ENCODE measurements at places on chromosomes 2 and 18. TPM values are rescaled to one million over a fixed set of nuclear protein-coding genes. Genes with fewer than 3 reads are reported as not detected.

- H3K36me3 ChIP-seq = no peaks in the 10 kb centered on the region
- DNase-seq = no peak
- peak overlapping the region; percentile 97 for H3K4me3 ChIP-seq
- no peak overlapping the region for H3K27ac ChIP-seq
These were observed 788 bp downstream of the ARMC9 start for GRCh38 chr2:231199219-231199618.

GRCh38 chr18:3283908-3284307 is 22.0 kb downstream of the MYL12B start:
- H3K27ac ChIP-seq = no peak overlapping the region
- no peaks in the 10 kb centered on the region for H3K36me3 ChIP-seq
- no peak overlapping the region for H3K4me3 ChIP-seq
- H3K4me1 ChIP-seq = peaks cover 2% of the 10 kb centered on the region
- H3K27me3 ChIP-seq = no peaks in the 10 kb centered on the region

DNA sequence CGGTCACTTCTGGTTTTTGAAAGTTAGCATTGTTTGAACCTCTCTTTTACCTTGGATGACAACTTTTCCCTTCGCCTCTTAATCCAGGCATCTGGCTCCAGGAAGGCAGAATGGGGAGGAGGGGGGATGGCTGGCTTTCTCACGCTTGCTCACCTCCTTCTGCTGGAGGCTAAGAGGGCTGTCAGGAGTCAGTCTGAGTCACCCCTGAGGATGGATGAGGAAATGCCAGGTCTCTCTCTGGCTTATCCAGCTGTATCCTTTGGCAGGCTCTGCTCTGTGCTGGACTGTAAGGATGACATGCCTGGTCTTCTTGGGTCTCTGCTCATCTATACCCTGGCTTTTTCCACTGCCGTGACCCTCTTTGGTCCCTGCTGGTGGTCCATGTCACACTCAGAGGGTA is 142.9 kb upstream of the GYPC start:
- DNase-seq = no peak
- no peak overlapping the region for H3K4me3 ChIP-seq
- no peak overlapping the region for H3K27ac ChIP-seq
- no peaks in the 10 kb centered on the region for H3K27me3 ChIP-seq

- no peak for DNase-seq
- no peak overlapping the region for H3K4me3 ChIP-seq
- H3K27ac ChIP-seq = no peak overlapping the region
- peaks cover 30% of the 10 kb centered on the region for H3K36me3 ChIP-seq
- peaks cover 40% of the 10 kb centered on the region for H3K4me1 ChIP-seq
- no peaks in the 10 kb centered on the region for H3K27me3 ChIP-seq
These were observed 27.1 kb downstream of the HS1BP3 start for GRCh38 chr2:20623741-20624155.

The SLC40A1 gene
- 27.8 TPM for total RNA-seq

- H3K36me3 ChIP-seq = no peaks in the 10 kb centered on the region
- no peaks in the 10 kb centered on the region for H3K4me1 ChIP-seq
- no peak overlapping the region for H3K4me3 ChIP-seq
- no peaks in the 10 kb centered on the region for H3K27me3 ChIP-seq
- no peak overlapping the region for H3K27ac ChIP-seq
These were observed 26.8 kb downstream of the SERPINB4 start for GRCh38 chr18:63617049-63617914.

GRCh38 chr2:73295751-73296400 is 2.5 kb upstream of the EGR4 start:
- H3K36me3 ChIP-seq = no peaks in the 10 kb centered on the region
- no peaks in the 10 kb centered on the region for H3K4me1 ChIP-seq
- no peak overlapping the region for H3K4me3 ChIP-seq
- peaks cover 9% of the 10 kb centered on the region for H3K27me3 ChIP-seq

GRCh38 chr2:64591188-64591587 is 62.5 kb downstream of the SERTAD2 start:
- peaks cover 16% of the 10 kb centered on the region for H3K4me1 ChIP-seq
- H3K36me3 ChIP-seq = no peaks in the 10 kb centered on the region
- no peaks in the 10 kb centered on the region for H3K27me3 ChIP-seq
- DNase-seq = no peak
- H3K27ac ChIP-seq = no peak overlapping the region

DNA sequence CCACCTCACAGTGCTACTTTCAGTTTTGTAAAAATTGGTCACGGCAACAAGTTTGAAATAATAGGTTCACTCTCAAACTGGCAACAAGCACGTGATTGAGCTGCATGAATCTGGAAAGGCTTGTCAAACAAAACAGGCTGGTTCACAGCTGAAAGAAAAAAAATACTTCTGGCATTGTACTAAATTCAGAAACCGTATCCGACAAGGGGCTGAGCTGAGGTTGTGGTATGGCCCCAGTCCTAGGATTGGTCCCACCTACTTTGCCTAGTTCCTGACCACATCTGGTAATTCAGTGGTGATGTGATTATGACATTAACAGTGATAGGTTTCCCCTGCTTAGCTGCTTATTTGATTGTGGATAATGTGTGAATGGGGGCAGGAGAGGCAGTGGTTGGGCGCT is 326.5 kb upstream of the THUMPD2 start:
- no peak for DNase-seq
- no peaks in the 10 kb centered on the region for H3K4me1 ChIP-seq
- no peak overlapping the region for H3K4me3 ChIP-seq
- no peak overlapping the region for H3K27ac ChIP-seq

GRCh38 chr2:112977559-112978056 is at the start of gene IL36G:
Gene IL36G, plus strand, starts transcription at chr2:112978006. Its CDS starts 633 bp downstream, at chr2:112978639.
- no peaks in the 10 kb centered on the region for H3K36me3 ChIP-seq
- no peaks in the 10 kb centered on the region for H3K27me3 ChIP-seq
- H3K4me1 ChIP-seq = no peaks in the 10 kb centered on the region

The SULT1C4 gene
- total RNA-seq = 0.84 TPM

DNA sequence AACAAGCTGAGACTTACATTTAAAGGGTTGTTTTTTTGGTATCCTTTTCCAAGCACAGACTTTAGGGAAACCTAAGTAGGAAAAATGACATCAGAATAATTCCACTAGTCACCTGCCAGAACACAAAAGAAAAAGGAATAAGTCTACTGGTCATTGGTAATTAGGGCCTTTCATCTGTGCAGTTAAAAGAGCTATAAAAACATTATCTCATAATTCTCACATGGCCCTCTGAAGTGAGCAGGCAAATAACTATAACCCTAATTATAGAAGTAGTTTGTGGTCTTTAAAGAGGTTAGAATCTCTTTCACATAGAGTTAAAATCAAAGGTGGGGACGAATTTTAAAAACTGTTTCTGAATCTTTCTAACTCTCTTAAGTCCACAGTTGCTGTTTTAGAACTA is 111.1 kb upstream of the B3GNT2 start:
- H3K27me3 ChIP-seq = no peaks in the 10 kb centered on the region
- no peaks in the 10 kb centered on the region for H3K36me3 ChIP-seq
- H3K4me3 ChIP-seq = no peak overlapping the region
- no peak overlapping the region for H3K27ac ChIP-seq
- H3K4me1 ChIP-seq = no peaks in the 10 kb centered on the region

DNA sequence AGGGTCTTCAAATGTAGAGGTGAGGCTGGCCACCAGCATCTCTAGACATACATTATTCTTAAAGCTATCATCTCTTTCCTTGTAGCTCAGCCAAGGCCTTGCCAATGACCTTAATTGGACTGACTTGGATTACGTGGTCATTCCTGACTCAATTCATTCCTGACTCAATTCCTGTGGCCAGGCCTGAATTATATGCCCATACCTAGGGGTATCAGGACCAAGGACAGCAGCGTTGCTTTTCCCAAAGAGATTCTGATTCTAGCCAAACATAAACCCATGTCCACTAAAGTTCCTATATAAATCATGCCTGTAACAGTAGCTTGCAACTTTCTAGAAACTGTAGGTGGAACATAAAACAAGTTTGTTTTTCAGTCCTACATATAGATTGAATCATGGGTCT is 231.7 kb downstream of the ARL6IP6 start:
- H3K27me3 ChIP-seq = no peaks in the 10 kb centered on the region
- no peak overlapping the region for H3K27ac ChIP-seq
- DNase-seq = no peak
